ENCODE measurements at places on chromosomes 3 and 15. TPM values are rescaled to one million over a fixed set of nuclear protein-coding genes. Genes with fewer than 3 reads are reported as not detected.
A peak's percentile ranks its signal among the peaks of the same experiment; 100 is the strongest.

DNA sequence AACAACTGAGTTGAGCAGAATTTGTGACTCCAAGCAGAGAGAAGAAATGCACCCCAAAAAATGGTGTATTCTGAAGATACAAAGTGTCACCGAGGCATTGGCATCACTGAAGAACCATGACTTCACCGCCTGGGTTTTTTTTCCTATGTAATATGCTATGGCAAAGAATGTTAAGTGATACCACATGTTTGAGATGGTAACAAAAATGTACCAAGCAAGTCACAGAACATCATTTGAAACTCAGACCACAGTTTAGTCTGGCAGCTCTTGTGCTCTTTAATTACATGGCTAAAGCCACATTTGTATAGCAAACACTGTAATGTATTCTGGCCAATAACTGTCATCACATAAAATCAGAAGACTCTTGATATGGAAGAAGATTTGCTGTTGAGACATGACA is 323.5 kb downstream of the ULK4 start:
- H3K27me3 ChIP-seq, result no peaks in the 10 kb centered on the region
- H3K27ac ChIP-seq, result no peak overlapping the region
- no peaks in the 10 kb centered on the region for H3K4me1 ChIP-seq
- DNase-seq, result no peak
- no peak overlapping the region for H3K4me3 ChIP-seq

- peaks cover 19% of the 10 kb centered on the region for H3K27me3 ChIP-seq
- H3K4me1 ChIP-seq, result no peaks in the 10 kb centered on the region
- no peak overlapping the region for H3K27ac ChIP-seq
- H3K4me3 ChIP-seq, result no peak overlapping the region
- DNase-seq, result no peak
- H3K36me3 ChIP-seq, result no peaks in the 10 kb centered on the region
Measured at GRCh38 chr15:66095871-66096687, 157.5 kb downstream of the MEGF11 start.

CAV3 gene
- not detected for polyA plus RNA-seq

DNA sequence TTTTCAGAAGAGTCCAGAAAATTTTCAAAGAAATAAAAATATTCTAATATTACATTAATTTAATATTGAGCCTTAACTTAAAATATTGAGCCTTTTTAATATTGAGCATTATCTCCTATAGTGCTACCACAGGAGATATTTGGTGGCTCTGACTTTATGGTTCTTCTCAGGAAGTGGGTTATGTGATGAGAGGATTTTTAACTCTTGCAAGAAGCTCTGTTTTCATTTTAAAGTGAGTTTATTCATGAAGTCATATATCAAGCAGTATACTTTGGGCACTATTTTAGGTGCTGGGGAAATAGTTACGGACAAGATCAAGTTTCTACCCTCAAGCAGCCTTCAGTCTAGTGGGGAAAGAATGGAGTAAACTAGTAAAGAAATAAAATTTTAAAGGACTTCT is 13.4 kb upstream of the MBNL1 start:
- no peak overlapping the region for H3K27ac ChIP-seq
- H3K36me3 ChIP-seq, result no peaks in the 10 kb centered on the region
- no peak for DNase-seq
- H3K4me1 ChIP-seq, result peaks cover 5% of the 10 kb centered on the region
- H3K4me3 ChIP-seq, result no peak overlapping the region

DNA sequence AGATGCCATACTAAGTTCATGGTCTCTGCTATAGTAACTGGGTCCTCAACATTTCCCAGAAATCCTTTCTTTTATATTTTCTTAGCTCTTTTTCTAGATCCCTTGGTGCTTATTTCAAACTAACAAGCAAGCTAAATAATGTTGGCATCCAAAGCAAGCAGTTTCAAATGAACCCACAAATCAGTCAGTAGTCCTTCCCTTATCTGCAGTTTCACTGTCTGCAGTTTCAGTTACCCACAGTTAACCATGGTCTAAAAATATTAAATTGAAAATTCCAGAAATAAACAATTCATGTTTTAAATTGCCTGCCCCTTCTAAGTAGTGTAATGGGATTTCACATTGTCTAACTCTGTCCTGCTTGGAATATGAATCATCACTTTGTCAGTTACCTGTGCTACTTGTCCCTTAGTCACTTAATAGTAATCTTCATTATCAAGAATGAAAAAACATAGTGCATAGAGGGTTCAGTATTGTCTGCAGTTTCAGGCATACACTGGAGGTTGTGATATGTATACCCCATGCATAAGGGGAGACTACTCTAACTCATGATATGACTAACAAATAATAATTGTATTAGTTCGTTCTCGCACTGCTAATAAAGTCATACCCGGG is 633.7 kb downstream of the MECOM start:
- no peaks in the 10 kb centered on the region for H3K36me3 ChIP-seq
- no peak for DNase-seq
- no peak overlapping the region for H3K27ac ChIP-seq
- H3K4me1 ChIP-seq, result peaks cover 2% of the 10 kb centered on the region
- H3K4me3 ChIP-seq, result no peak overlapping the region
- H3K27me3 ChIP-seq, result no peaks in the 10 kb centered on the region

- H3K4me1 ChIP-seq, result no peaks in the 10 kb centered on the region
- no peak overlapping the region for H3K27ac ChIP-seq
- H3K27me3 ChIP-seq, result no peaks in the 10 kb centered on the region
- H3K36me3 ChIP-seq, result no peaks in the 10 kb centered on the region
- no peak for DNase-seq
- H3K4me3 ChIP-seq, result no peak overlapping the region
Measured at GRCh38 chr3:131250466-131250865, 131.1 kb upstream of the NUDT16 start.

DNA sequence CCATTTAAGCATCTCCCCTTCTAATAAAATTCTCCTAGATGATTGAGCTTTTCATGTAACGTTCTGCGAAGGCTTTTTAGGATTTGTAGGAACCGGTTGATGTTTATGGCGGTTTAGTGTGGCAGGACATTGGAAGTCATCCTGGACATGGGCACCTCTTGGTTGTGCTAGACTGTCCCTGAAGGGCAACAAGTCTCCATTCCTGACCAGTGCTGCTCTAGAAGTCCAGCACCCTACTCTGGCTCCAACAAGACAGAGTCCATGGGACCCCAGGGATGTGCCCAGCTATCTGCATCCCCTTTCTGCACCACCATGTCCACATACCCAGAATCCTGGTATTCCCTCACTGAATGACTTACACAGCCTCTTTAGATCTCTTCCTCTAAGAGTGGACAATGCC is 46.4 kb downstream of the KCNAB1 start:
- no peaks in the 10 kb centered on the region for H3K4me1 ChIP-seq
- H3K27me3 ChIP-seq, result no peaks in the 10 kb centered on the region
- DNase-seq, result no peak
- H3K36me3 ChIP-seq, result no peaks in the 10 kb centered on the region

GOLGA8G gene
- polyA plus RNA-seq, result not detected

- H3K27ac ChIP-seq, result no peak overlapping the region
- H3K36me3 ChIP-seq, result no peaks in the 10 kb centered on the region
- DNase-seq, result peak; percentile 24
- H3K4me3 ChIP-seq, result no peak overlapping the region
Measured at GRCh38 chr3:59862686-59863085, 812.9 kb upstream of the CFAP20DC start.

DNA sequence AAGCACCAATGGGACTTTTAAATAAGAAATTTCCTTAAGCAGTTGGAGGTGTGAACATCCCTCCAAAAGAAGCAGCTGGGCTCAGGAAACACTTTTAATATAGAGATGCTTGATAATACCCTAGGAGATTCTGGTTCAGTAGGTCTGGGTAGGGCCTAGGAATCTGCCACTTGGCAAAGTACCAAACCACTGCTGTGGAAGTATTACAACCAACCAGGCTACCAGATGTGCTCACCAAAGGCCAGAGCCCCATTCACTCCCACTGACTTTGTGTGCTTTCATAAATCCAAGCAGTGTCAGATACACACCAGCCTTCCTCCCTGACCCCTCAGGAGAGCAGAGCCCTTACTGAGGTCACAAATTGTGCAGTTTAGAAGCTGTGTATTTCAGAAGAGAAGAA is 162.6 kb downstream of the CCNL1 start:
- no peaks in the 10 kb centered on the region for H3K27me3 ChIP-seq
- H3K4me3 ChIP-seq, result no peak overlapping the region
- H3K36me3 ChIP-seq, result no peaks in the 10 kb centered on the region
- no peak overlapping the region for H3K27ac ChIP-seq
- DNase-seq, result peak; percentile 14
- H3K4me1 ChIP-seq, result no peaks in the 10 kb centered on the region

OXTR gene
- polyA plus RNA-seq, result 47.2 TPM

DNA sequence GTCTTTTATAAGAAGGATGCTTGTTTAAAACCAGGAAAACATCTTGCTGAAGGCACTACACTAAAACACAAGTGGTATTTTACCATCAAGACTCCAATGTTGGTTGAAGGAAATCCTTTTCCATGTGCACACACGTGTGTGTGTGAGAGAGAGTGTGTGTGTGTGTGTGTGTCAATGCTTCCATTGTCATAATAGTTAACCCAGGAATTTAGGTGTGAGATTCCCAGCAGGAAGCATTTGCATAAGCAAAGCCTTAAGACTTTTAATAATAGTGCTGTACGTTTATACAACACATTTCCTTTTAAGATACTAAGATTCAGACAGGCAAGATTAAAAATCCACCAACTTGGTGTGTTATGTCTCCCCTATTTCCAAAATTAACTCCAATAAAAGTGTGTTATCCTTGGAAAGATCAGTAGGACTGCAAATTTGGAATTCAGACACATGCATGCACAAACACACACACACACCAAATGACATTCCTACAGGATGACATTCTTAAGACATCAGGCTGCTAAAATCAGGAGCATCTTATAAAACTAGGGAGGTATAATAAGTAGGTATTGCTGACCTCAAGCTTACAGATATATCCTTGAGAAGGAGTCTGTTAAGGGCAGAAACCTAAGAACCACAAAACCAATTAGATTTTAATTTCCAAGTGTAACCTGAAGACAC is 18.3 kb downstream of the LMCD1 start:
- no peaks in the 10 kb centered on the region for H3K27me3 ChIP-seq
- H3K36me3 ChIP-seq, result no peaks in the 10 kb centered on the region
- H3K27ac ChIP-seq, result no peak overlapping the region
- no peak overlapping the region for H3K4me3 ChIP-seq

DNA sequence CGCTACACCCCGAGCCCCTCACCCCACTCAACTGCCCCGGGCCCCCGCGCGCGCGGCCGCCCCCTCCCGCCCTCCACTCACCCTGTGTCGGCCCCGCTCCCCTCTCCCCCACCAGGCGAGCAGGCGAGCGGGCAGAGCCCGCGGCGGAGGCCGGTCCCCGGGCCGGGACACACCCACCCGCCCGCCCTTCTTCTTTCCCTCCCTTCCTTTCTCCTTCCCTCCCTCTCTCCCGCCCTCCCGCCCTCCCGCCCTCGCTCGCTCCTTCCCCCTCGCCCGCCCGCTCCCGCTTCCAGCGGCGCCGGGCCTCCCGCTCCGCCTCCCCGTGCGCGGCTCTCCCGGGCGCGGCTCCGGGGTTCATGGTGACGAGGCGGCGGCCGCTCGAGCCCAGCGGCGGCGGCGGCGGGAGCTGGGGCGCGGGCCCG is at the start of gene CTDSPL:
CTDSPL (plus strand) TSS at position 261 of the 422 bp plus-strand sequence. CDS start 320 bp downstream, outside the sequence.
- peak; percentile 49 for DNase-seq
- H3K4me1 ChIP-seq, result peaks cover 21% of the 10 kb centered on the region
- H3K27me3 ChIP-seq, result no peaks in the 10 kb centered on the region
- no peaks in the 10 kb centered on the region for H3K36me3 ChIP-seq

- H3K27me3 ChIP-seq, result no peaks in the 10 kb centered on the region
- no peak overlapping the region for H3K27ac ChIP-seq
- H3K4me3 ChIP-seq, result no peak overlapping the region
- H3K36me3 ChIP-seq, result no peaks in the 10 kb centered on the region
Measured at GRCh38 chr3:61530355-61530754, 31.0 kb upstream of the PTPRG start.

DNA sequence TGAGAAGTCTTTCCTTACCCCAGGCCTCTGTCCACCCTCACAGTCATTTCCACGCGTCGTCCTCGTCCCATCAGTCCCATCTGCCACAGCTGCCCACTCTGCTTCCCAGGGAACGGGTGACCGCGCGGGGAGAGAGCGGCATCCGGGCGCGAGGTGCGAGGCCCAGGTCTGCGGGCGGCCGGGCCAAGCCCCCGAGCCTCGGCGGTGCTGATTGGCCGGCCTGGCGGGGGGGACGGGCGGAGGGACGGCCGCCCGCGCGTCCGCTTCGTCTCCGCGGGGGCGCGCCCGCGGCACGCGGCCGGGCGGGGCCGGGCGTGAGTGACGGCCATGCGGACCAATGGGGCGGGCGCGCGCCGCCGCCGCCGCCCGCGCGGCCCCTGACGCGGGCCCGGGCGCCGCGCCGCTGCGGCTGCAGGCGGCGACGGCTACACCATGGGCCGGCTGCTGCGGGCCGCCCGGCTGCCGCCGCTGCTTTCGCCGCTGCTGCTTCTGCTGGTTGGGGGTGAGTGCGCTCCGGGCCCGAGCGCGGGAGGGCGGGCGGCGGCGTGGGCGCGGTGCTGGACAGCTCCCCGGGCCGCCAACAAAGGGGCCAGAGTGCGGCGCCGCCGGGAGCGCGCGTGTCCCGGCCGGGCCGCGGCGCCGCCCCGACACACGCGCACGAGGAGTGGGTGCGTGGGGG is at the start of gene PODXL2:
PODXL2 (plus strand) TSS at position 398 of the 679 bp plus-strand sequence; CDS start at position 433, 35 bp downstream.
- peak within 1 kb of the TSS; percentile 44 for H3K4me3 ChIP-seq
- peaks cover 30% of the 10 kb centered on the region for H3K27me3 ChIP-seq
- DNase-seq, result peak; percentile 70
- no peaks in the 10 kb centered on the region for H3K36me3 ChIP-seq

FANCD2OS gene
- not detected for polyA plus RNA-seq

GRCh38 chr3:167318306-167318705 is 61.8 kb downstream of the ZBBX start:
- H3K27me3 ChIP-seq, result no peaks in the 10 kb centered on the region
- DNase-seq, result no peak
- H3K4me3 ChIP-seq, result no peak overlapping the region
- H3K27ac ChIP-seq, result no peak overlapping the region
- H3K36me3 ChIP-seq, result no peaks in the 10 kb centered on the region

DNA sequence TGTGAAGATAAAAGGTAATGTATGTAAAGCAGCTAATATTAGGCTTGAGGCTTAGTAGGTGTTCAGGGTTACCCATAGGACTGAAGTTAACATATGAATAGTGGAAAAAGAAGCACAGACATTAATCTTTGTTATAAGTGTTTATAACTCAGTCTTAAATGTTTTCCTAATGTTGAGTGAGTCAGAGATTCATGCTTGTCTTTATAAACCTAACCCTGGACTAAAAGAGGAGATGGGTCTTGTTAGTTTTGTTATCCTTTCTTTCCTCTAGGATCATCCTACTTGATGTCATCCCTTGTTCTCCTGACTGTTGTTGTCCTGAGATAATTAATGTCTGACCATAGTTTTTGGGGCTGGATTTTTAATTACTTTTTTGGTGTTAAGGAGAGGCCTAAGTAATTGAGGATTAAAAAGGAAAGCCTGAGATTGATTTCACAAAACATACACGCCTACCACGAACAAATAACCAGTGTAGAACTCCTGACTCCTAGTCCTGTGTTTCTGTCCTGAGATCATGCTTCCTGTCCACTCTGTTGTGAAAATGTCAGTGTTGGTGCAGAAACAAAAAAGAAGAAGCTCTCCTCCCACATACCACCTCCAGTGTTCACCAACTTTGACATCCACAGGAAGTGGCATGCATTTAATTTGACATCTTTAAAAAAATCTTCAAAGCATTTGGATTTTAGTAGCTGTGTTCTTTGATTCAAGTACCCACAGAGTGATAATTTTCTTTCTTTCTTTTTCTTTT is 8.4 kb downstream of the MITF start:
- peaks cover 29% of the 10 kb centered on the region for H3K4me1 ChIP-seq
- no peaks in the 10 kb centered on the region for H3K27me3 ChIP-seq
- no peak overlapping the region for H3K4me3 ChIP-seq

- peaks cover 15% of the 10 kb centered on the region for H3K27me3 ChIP-seq
- H3K36me3 ChIP-seq, result no peaks in the 10 kb centered on the region
- no peak overlapping the region for H3K4me3 ChIP-seq
Measured at GRCh38 chr3:43782541-43782940, 91.8 kb downstream of the ABHD5 start.
